Stimulated activated naive B cell treated with anti-CD40 and anti-IgM and Interleukin-4, amounts not matched to agents 10 μg/mL and 1 μg/mL and 100 μg/mL, for 72 hours (primary cell): ENCODE measurements at places on chromosomes 13 and 19.

GRCh38 chr13:73521290-73521624 is 462.5 kb downstream of the KLF5 start:
- no peaks in the 10 kb centered on the region for H3K27me3 ChIP-seq
- H3K4me1 ChIP-seq: no peaks in the 10 kb centered on the region
- H3K36me3 ChIP-seq: no peaks in the 10 kb centered on the region
- H3K4me3 ChIP-seq: no peak overlapping the region

GRCh38 chr13:39531646-39532045 is 71.3 kb downstream of the LHFPL6 start:
- H3K27ac ChIP-seq: no peak overlapping the region
- H3K27me3 ChIP-seq: no peaks in the 10 kb centered on the region
- no peaks in the 10 kb centered on the region for H3K4me1 ChIP-seq
- H3K36me3 ChIP-seq: no peaks in the 10 kb centered on the region

DNA sequence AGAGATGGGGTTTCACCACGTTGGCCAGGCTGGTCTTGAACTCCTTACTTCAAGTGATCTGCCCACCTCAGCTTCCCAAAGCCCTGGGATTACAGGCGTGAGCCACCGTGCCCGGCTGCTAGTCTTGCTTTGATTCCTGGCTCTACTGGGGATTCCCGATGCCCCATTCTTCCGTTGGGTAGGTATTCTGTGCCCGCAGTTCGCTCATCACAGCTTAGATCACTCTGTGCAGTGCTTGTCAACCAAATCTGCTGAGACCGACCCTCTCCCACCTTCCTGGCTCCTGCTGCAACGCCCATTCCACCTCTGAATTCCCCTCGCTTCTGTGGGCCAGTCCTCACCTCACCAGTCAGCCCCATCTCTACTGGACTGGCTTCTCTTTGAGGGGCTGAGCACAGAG is 4.6 kb upstream of the ZNF414 start:
- DNase-seq: no peak
- H3K36me3 ChIP-seq: peaks cover 9% of the 10 kb centered on the region
- no peaks in the 10 kb centered on the region for H3K27me3 ChIP-seq

DNA sequence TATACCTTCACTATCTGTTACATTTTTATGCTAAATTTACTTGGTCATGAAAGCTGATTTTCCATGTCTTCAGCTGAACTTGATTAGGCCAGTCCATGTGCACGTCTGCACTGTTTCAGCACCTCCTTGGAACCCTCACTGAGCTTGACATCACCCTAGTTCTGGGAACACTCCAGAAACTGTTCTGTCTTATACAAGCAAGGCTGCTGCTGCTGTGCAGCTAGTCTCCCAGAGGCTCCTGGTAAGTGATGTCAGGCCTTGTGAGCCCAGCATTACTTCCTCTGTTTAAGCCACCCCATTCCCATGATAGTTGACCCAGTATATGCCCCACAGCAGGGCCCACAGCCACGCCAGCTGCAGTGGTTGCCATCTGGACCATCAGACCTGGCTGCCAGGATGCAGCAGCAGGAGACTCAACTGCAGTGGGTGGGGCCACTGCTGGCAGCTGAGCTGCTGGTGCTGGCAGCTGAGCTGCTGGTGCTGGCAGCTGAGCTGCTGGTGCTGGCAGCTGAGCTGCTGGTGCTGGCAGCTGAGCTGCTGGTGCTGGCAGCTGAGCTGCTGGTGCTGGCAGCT is 90.5 kb upstream of the AKAP11 start:
- DNase-seq: no peak
- no peaks in the 10 kb centered on the region for H3K4me1 ChIP-seq
- H3K27ac ChIP-seq: no peak overlapping the region
- no peaks in the 10 kb centered on the region for H3K27me3 ChIP-seq

DNA sequence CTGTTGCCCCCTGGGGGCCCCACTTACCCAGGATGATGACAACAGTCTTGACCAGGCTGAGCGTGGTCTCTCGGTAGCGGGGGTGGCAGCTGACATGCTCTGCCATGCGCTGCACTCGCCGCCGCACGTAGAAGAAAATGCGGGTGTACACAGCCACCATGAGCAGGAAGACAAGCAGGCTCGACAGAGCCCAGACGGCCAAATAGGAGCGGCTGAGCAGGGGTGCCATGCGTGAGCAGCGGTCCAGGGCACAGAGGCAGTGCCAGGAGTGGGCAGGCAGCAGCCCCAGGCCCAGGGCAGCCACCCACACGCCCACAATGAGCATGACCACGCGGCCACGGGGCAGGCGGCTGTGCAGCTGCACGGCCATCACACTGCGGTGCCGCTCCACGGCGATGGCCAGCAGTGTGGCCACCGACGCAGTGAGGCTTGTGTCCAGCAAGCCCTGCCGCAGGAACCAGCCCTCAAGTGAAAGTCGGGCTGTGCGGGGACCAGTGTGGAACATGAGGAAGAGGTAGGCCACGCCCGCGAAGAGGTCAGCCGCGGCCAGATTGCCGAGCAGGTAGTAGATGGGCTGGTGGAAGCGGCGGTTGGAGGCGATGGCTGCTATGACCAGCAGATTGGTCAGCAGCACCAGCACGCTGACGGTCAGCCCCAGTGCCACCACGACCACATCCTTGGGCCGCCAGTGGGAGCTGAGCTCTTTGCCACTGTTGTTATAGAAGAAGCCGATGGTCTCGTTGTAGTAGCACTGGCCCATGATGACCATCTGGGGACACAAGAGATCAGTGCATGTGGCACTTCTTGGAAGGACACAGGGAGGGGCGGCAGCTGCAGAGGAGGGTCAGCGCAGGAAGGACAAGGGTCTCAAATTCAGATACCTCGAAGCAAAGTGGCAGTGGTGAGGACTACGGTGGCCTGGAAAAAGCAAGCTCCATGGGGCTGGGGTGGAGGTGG is 1.2 kb downstream of the LPAR2 start:
- H3K4me3 ChIP-seq: peak overlapping the region; percentile 91
- H3K4me1 ChIP-seq: peaks cover 29% of the 10 kb centered on the region
- peaks cover 23% of the 10 kb centered on the region for H3K36me3 ChIP-seq
- peak overlapping the region; percentile 95 for H3K27ac ChIP-seq
- no peaks in the 10 kb centered on the region for H3K27me3 ChIP-seq

DNA sequence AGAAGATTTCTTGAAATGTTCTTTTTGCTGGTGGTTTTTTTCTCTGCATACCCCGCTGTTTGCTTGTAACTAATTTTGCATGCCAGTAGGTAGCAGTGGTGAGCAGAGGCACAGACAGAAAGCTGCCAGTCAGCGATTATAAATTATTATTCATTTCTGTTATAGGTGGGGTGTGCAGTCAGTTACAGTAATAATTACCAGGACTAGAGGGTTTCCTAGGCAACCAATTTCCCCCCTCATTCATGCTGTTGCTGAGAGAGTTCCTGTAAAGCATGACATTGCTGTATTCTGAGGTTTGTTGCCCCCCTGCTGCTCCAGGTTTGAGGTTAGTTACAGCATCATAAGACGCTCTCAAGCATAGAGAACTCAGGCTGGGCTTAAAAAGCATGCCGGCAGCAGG is 104.5 kb downstream of the URI1 start:
- H3K27me3 ChIP-seq: no peaks in the 10 kb centered on the region
- H3K4me1 ChIP-seq: peaks cover 18% of the 10 kb centered on the region
- H3K27ac ChIP-seq: no peak overlapping the region
- peak; percentile 24 for DNase-seq
- H3K4me3 ChIP-seq: no peak overlapping the region
